Panc1 (cell line): ENCODE measurements at places on chromosomes 13 and 19.

DNA sequence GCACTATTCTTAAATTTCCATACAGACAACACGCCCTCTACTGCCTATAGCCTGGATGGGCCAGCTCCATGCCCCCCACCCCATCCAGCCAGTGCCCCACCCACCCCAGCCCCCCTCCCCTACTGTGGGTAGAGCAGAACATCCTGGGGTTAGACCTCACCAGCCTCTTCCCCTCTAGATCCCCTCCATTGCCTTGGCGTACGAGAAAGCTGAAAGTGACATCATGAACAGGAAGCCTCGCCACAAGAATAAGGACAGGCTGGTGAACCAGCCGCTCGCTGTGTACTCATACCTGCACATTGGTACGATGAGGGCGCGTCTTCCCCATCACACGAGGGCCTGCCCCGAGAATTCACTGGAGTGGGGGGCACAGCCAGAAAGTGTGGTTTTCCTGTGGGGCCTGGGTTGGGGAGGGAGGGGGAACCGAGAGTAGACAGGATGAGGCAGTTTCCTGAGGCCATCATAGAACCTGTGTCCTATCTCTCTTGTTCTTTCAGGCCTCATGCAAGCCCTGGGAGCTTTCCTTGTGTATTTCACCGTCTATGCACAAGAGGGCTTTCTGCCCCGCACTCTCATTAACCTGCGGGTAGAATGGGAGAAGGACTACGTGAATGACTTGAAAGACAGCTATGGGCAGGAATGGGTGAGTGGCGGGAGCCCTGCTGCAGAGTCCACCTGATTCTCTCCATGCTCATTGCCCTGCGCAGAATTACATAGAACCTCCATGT is 29.1 kb downstream of the ATP12A start:
- DNase-seq = no peak

- no peak for DNase-seq
These were observed 76.6 kb upstream of the SPATA13 start for GRCh38 chr13:24083722-24084421.

- DNase-seq = no peak
These were observed 17.9 kb downstream of the DEDD2 start for GRCh38 chr19:42199440-42200115.

GRCh38 chr13:49791315-49791710 is 1.2 kb downstream of the KPNA3 start:
- DNase-seq = no peak

- DNase-seq = no peak
These were observed at the start of gene SIN3B for GRCh38 chr19:16829010-16829821. Gene SIN3B (plus strand): TSS chr19:16829398. CDS start chr19:16829421, 23 bp downstream.

DNA sequence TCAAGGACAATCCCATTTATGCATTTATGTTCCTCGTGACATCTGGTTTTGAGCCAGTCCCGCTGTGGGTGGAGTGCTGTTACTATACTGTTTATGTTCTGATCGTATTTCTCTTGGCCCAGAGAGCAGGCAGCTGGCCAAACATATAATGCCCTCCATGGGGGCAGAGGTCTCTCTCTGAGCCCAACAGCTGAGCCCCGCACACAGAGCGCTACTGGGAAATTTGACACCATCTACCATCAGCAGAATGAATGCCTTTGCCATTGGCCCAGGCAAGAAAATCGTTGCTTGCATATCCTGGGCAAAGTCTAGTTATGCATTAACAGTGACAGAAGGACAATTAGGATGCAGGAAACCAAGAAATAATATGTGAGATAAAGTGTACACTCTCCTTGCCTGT is 126.8 kb upstream of the CACNA1A start:
- DNase-seq = no peak

- DNase-seq = no peak
These were observed 57.1 kb downstream of the GADD45B start for GRCh38 chr19:2533072-2533425.

- DNase-seq = no peak
These were observed 23.1 kb upstream of the EVI5L start for GRCh38 chr19:7806876-7807275.

GRCh38 chr19:39512988-39513387 is 2.0 kb upstream of the SELENOV start:
- no peak for DNase-seq

DNA sequence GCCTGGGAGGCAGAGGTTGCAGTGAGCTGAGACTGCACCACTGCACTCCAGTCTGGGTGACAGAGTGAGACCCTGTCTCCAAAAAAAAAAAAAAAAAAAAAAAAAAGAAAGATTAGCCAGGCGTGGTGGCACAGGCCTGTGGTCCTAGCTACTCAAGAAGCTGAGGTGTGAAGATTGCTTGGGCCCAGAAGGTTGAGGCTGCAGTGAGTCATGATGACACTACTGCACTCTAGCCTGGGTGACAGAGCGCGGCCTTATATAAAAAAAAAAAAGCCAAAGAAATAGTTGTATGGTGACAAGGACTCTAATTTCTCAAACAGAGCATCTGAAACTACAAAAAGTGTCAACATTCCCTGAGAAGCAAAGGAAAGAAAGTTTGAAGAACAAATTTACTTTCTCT is 3.4 kb downstream of the PBX4 start:
- peak; percentile 17 for DNase-seq

- no peak for DNase-seq
These were observed 22.0 kb upstream of the MUC16 start for GRCh38 chr19:9032136-9032631.

DNA sequence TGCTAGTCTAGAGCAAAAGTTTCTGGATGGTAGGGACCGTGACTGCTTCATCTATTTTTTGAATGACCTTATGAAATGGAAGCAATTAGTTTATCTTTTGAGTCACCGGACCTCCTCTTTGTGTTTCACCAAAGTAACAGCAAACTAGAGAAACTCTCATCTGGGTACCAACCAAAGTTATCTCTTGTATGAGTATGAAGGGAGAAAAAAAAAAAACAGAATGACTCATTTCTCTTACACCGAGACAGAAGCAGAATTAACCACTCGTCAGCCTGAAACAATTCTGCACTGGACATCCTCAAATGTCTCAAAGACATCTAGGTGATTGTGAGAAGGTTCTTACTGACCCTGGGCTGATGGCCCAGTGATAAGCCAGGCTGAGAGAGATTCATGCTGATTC is 18.3 kb downstream of the ZNF100 start:
- no peak for DNase-seq

DNA sequence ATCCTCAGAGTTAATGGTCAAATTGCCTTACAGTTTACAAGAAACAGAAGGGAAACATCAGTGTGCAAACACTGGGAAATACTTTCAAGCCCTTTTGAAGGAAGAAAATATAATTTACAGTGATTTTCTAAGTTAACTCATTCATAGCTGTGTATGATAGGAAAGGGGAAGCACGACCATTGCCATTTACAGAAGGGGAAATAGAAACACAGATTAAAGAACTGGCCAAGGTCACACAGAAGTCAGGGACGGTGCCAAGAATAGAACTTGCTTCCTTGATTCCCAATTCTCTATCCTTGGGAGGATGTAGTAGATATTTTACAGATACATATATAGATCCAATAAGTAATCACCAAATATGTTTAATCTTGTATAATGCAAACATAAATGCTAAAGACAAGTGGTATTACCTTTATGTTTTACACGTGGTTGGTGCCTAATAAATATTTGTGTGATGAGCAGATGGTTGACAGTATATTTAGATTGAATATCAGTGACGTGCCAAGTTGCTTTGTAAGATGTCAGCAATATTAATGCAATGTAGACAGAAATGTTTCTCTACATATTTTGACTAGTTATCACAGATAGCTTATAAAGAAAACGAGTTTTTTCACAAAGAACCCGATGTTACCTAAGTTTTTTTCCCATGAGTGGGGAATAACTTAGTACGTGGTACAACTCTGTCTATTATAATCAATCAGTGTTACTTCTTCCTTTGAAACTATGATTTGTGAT is 73.1 kb downstream of the FLT1 start:
- no peak for DNase-seq

- no peak for DNase-seq
These were observed 44.9 kb upstream of the ZNF91 start for GRCh38 chr19:23440207-23440606.

- DNase-seq = no peak
These were observed 8.1 kb upstream of the IPO5 start for GRCh38 chr13:97945342-97945741.

GRCh38 chr19:50567052-50567841 is 988 bp downstream of the LRRC4B start:
- no peak for DNase-seq

GRCh38 chr19:38199340-38199739 is 24.7 kb downstream of the DPF1 start:
- DNase-seq = no peak

- DNase-seq = no peak
These were observed 188.5 kb downstream of the LACC1 start for GRCh38 chr13:44068169-44068568.

DNA sequence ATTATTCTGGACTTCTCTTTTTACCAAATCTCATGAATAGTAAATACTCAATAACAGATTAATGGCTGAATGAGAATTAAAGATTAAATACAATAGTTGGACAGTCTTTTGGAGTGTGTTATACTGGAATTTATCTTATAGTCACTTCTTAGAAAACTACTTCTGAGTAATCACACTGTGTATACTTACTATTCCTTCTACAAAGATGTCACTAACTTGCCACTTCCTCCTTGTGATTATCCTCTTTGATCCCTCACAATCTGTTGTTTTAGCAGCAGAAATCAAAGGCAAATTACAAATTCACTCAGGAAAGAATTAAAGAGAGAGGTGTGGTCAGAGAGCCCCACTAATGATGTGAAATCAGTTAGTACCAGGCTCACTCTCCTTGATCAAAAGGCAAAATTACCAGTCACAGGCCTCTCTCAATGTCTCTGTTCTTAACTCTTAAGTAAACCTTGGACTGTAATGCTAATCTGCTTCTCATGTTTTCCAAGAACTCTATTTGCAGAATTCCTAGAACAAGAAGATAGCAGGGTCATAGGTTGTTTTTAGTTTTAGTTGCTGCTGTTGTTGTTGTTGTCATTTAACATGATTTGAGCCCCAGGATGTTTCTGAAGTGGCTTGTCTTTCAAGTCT is 37.3 kb upstream of the FNDC3A start:
- DNase-seq = no peak

- DNase-seq = no peak
These were observed 135.6 kb downstream of the PAN3 start for GRCh38 chr13:28273919-28274318.

DNA sequence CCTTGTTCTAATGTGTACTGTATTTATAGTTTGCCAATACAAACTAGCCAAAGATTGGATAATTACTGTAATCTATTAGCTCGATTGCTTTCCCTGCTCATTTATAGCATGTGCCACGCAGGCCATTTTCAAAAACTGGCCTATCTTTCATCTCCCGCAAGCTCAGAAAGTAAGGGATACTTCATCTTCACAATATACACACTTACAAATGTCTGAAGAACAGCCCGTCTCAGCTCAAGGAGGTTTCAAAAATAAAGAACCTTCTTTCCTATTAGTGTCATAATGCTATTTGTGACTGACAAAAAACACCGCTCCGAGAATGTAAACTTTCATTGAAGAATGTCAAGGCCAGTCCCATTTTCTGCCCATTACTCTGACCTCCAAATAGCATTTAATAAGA is 306.4 kb upstream of the ZNF507 start:
- no peak for DNase-seq

GRCh38 chr13:64276232-64276631 is 2860.6 kb upstream of the PCDH20 start:
- DNase-seq = no peak

DNA sequence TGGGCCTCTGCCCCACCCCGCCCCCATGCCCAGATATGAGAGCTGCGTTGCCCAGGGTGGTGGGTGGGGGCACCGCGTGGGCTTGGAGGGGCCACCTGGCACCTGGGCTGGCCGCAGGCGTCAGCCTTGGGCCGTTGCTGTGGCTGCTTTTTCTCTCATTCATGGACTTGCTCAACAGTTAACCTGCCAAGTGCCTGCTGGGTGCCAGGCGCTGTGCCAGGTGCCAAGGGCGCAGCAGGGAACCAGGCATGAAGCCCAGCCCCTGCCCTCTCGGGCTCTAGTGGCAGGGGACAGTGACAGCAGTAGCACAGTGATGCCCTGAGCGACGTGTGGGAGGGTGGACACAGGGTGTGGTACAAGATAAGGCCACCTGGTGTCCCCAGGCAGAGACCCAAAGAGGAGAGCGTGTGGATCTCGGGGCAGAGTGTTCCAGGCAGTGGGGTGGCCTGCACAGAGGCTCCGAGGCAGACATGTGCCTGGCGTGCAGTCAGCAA is 28.1 kb downstream of the DHX34 start:
- DNase-seq = no peak

DNA sequence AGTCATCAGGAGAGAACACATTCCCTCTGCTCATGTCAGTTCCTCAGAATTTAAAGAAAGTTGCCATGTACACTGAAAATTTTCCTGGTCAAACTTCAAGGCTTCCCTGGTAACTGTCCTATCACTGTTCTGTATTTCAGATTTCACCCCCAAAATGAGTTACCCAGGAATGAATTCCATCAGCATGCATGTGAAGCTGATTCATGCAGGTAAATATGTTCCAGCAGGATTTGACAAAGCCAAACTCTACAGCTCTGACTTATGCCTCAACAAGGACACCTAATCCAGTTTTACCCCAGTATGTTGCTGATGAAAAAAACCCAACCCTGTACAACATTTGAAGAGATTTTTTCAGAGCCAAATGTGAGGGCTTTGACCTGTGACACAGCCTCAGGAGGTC is 21.5 kb downstream of the LIG4 start:
- DNase-seq = no peak

- no peak for DNase-seq
These were observed 10.3 kb downstream of the AKT2 start for GRCh38 chr19:40274585-40275544.

DNA sequence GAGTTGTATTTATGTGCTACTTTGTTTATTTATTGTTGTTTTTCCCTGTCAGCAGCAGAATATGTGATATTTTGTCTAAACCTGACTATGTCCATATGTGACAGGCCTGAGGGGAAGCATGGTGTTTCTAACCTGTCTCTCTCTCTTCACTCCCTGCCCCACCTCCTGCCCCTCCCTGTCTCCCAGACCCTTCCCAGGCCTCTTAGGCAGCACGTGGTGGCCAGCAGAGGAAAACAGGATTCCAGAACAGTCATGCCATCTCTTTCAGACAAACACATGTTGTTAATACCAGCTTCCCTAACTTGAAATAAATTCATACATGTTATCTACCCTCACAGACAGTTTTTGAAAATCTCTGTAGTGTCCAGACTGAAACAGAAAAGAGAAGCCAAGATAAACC is 31.0 kb upstream of the ATP11A start:
- no peak for DNase-seq

DNA sequence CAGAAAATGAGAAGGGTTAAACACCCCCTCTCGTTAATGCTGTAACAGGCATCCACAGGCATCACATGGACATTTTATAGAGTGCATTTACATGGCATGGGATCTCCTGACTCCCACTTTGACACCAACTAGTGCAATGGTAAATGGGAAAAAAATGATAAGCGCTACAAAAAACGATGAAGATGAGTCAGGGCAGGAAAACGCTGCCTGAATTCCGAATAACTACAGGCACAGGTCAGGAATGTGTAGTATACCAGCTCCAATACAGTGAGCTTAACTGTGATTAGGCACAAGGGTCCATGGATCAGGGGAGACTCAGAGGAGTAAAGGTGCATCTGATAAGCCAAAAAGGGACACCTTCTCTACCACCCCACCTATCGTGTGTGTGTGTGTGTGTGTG is 223.6 kb downstream of the FOXO1 start:
- DNase-seq = no peak

- DNase-seq = no peak
These were observed 2.1 kb downstream of the UNC13A start for GRCh38 chr19:17686023-17686521.

GRCh38 chr19:55487924-55488687 is at the start of gene SSC5D:
Gene SSC5D (plus strand): TSS chr19:55488436. CDS start chr19:55488590, 154 bp downstream.
- no peak for DNase-seq

GRCh38 chr13:114063545-114064449 is 68.6 kb downstream of the RASA3 start:
- DNase-seq = no peak
